Stimulated activated CD8-positive, alpha-beta memory T cell treated with anti-CD3 and anti-CD28 coated beads, Interleukin-15, amount 100 ng/mL, for 48 hours (primary cell): ENCODE measurements at places on chromosomes 12 and 14.

- DNase-seq: no peak
Observed at GRCh38 chr12:116188581-116188980, 88.9 kb downstream of the MED13L start.

- no peak for DNase-seq
Observed at GRCh38 chr12:16027002-16027401, 115.9 kb downstream of the DERA start.

GRCh38 chr12:103331643-103332042 is 164.1 kb downstream of the C12orf42 start:
- DNase-seq: no peak

DNA sequence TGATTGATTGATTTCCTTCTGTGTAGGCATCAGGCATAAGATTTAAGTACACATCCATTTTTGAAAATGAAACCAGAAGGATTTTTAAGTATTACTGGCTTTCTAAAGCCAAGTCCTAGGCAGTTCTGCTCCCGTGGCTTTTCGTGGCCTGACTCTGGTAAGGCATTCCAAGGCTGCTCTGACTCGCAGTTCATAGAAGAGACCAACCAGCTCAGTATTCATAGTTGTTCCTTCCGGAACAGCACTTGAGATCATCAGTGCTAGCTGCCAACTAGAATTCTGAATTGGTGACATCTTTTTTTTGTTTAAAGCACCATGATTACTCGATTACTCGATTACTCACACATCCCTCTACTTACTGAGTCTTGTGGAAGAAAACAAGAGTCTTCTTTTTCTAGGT is 25.9 kb downstream of the SUDS3 start:
- DNase-seq: no peak

GRCh38 chr12:104764225-104765091 is 193.6 kb downstream of the SLC41A2 start:
- no peak for DNase-seq

- DNase-seq: no peak
Observed at GRCh38 chr14:72525087-72525915, 368.6 kb downstream of the DPF3 start.

DNA sequence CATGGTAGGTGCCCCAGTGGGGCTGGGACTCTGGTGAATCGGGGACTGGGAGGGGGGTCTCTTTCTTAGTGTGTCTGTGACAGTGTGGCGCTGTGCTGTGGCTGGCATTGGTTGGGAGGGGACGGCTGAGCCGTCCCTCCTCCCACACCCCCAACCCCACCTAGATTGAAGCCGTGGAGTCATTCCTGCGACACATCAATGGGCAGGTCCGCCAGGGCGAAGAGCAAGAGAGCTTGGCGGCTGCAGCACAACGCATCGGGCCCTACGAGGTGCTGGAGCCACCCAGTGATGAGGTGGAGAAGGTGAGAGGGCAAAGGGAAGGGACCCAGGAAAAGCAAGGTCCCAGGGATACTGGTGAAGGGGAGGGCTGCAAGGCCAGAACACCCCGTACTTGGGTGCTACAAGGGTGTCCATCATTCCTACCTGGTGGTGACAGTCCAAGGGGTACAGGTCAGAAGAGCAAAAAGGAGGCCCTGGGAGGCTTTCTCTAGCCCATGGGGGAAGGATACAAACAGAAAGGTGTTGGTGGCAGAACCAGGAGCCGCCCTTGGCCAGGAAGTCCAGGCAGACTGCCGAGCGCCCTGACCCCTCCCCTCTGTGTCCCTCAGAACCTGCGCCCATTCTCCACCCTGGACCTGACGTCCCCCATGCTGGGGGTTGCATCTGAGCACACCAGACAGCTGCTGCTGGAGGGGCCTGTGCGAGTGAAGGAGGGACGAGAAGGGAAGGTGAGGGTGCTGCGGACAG is 7.4 kb downstream of the PLEKHG6 start:
- DNase-seq: no peak

DNA sequence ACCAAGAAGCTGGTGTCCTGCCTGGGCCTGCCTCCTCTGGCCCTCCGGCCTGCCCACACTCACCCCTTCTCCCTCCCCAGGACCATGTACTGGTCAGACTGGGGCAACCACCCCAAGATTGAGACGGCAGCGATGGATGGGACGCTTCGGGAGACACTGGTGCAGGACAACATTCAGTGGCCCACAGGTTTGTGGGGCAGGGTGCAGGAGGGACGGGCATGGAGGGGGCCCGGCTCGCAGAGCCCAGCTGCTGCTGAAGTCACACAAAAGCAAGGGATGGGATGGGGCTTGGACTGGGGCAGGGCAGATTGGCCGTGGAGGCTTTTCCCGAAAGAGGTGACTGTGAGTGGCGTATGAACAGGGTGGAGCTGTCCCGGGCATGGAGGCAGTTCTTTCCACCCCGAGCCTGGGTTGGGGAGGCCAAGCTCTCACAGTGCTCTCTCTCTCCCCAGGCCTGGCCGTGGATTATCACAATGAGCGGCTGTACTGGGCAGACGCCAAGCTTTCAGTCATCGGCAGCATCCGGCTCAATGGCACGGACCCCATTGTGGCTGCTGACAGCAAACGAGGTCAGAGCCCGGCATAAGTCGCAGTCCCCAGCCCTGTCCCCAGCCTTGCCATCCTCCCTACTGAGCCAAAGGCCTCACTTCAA is 7.8 kb upstream of the NXPH4 start:
- DNase-seq: no peak

GRCh38 chr14:57617510-57617909 is 123.9 kb upstream of the CCDC198 start:
- no peak for DNase-seq

GRCh38 chr14:44798386-44799242 is 163.1 kb downstream of the KLHL28 start:
- DNase-seq: no peak

DNA sequence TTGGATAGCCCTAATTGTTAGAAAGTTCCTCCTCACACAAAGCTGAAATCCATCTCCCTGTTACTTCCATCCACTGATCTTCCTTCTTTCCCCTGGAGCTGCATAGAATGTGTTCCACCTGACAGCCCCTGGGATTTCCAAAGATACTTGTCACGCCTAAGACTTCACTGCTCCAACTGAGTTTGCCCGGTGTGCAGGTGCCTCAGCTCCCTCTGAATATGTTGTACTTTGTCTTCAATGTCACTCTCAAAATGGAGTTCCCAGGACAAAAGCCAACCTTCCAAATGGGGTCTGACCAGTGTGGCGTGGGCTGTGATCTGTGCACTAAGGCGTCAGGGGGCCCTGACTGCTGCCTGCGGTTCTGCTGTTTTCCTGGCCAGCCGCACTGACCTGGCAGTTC is 42.8 kb downstream of the CACNA2D4 start:
- DNase-seq: no peak

GRCh38 chr12:95336387-95337067 is 118.9 kb downstream of the VEZT start:
- DNase-seq: no peak

DNA sequence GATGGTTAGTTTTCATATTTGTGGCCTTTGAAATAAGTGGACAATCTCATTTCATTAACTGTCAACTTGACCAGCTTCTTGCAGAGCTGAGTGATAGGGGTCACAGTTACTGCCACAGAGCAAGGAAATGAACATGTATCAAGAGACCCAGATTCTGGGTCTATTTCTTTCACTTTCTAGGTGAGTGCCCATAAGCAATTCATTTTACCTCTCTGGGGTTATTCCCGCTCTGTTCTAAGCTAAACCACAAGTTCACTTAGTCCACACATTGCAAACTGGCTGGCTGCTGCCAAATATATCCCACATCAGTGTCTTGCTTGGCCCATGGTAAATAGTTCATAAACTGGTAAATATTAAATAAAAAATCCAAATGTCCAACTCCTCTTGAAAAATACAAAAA is 29.9 kb downstream of the GPHB5 start:
- DNase-seq: no peak

DNA sequence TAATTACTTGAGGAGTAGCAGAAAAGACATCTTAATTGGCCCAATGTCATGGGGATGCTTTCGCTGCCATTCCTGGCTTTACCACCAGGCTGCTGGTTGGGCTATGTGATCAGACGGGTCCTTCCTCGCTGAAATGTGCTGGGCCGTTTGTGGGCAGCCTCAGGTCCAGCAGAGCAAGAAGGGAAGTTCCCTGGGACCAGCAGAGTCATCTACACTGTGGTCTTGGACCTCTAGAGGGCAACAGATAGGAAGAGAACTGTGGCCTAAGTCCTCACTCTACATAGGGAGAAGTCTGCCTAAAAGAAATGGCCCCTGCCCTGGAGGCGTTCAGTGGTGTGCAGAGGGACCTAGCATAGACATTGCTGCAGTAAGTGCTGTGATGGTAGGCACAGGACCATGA is 10.9 kb downstream of the EVL start:
- DNase-seq: no peak

DNA sequence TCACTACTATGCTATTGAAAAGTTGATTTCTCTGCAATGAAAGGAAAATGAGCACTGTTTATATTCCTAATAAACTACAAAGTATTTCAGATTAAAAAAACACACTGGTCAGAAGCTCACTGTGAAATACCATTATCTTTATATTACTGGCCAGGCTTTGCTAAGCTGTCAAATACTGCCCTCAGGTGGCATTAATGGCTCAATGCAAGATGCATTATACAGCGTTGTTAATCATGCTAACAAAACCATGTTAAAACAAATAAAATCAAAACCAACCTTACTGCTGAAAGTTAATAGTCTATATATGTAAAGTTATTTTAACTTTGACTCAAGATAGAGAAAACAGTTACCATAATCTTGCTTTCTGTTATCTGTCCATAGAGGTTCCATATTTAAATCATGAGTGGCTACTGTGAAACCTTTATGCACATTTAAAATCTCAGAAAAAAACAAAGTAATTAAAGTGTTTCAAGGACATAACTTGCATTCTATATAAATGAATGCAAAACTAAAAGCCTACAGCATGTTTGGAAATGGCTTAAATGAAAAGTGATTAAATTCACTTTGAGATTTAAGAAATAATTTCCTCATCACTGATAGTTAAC is 121.7 kb downstream of the RALGAPA1 start:
- DNase-seq: peak; percentile 1

DNA sequence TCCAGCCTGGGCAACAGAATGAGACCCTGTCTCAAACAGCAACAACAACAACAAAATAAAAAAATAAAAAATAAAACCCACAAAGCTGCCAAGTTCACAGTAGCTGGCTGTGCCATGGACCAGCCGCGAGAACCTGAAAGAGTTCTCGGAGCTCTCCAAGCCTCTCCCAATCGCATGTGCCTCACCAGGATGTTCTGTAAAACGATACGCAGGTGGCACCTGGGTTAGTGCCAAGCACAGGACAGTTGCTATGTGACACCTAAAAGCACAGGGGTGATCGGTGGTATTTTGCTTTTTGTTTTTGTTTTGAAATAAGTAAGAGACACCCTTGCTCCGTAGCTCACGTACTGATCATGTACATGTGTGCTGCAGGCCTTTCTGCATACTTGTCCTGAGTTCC is 52.4 kb downstream of the RFLNA start:
- no peak for DNase-seq

GRCh38 chr14:42141328-42141727 is 534.7 kb downstream of the LRFN5 start:
- DNase-seq: no peak

DNA sequence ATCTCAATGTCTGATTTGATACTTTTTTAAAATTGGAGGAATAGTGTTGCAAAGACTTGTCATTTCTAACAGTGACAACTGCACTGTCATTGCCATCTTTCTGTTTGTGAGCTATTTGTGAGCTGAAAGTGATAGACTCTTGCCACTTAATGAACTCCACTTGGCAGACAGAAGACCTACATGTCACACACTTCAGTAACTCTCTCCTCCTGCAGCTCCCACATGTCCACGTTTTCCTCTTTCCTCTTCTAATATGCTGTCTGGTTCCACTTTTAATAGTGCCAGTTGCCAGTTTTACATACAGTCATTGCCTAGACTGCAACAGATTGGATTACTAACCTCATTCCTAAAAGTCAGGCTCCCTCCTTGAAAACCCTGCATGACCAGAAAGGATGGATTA is 121.5 kb downstream of the CAPZA3 start:
- no peak for DNase-seq

DNA sequence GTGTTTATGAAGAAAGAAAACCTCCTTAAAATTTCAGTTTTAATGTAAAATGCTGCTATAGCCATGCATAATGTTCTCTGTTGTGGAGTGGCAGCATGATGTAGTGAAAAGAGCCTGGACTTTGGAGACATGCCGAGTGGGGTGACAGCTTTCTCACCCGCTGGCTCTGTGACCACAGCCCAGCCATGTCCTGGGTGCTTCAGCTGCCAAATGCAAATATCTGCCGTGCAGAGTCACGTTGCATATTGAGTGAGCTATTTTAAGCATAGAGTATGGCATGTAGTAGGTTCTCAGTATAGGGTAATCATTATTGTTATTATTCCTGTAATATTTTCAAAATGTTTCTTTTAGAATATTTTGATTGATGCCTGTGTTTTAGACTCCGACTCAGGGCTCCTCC is 15.5 kb upstream of the TCTN2 start:
- no peak for DNase-seq

- no peak for DNase-seq
Observed at GRCh38 chr12:76250256-76250655, 98.0 kb downstream of the BBS10 start.

GRCh38 chr14:95760596-95760995 is 46.7 kb upstream of the TCL1A start:
- no peak for DNase-seq

DNA sequence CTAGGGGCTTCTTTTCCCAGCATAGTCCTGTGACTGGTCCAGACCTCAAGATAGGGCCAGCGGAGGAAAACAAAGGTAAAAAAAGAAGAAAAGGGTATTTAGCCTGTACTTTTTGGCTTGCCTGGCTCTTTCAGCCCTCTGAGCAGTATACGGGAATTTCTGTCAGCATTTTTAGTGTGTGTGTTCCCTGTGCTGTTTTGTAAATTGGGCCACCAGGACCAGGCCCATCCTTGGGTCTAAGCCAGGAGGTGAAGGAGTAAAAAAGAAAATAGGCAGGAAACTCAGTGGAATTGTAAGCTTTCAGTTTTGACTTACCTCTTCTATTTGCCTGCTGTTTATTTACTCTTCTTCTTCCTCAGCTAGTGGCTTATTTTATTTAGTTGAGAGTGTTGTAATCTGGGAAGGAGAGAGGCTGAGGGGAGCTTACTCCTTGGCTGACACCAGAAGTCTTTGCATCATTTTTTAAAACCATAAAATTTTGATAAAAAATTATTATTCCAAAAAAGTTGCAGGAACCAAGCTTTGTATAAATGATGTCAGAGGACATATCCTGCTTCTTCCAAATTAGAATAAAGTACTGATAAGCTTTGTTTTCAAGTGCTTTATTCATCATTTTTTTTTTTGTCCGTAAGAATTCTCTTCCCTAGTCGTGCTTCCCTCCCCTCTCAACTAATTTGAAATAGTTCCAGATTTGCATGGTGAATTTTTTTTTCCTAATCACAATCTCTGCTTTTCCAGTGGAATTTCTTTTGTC is 63.7 kb downstream of the DIP2B start:
- DNase-seq: no peak

DNA sequence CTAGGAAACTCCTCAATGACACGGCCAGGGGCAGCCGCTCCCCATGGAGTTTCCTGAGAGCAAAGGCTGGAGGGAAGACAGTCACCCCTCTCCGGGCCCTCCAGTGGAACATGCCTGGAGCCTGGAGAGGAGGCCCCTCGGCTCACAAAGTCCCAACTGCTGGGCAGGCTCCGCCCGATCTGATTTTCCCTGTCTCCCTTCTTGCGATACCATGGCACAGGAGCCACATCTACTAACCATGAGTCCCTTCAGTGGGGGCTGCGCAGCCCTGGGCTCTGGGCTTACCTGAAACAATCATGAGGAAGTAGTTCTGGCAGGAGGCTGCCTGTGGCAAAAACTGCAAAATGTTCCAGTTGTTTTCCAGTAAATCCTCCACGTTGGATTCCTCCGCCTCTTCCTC is 15.3 kb downstream of the P2RX2 start:
- DNase-seq: no peak

- no peak for DNase-seq
Observed at GRCh38 chr14:99260116-99260515, 11.9 kb downstream of the BCL11B start.
